Suppressor macrophage treated with lipopolysaccharide for 1 hour (primary cell): ENCODE measurements at places on chromosomes 1 and 21.

GRCh38 chr1:60153961-60154360, 80.4 kb upstream of the C1orf87 start:
- DNase-seq = no peak

- no peak for DNase-seq
Measured at GRCh38 chr1:14658642-14659041, 60.2 kb downstream of the KAZN start.

DNA sequence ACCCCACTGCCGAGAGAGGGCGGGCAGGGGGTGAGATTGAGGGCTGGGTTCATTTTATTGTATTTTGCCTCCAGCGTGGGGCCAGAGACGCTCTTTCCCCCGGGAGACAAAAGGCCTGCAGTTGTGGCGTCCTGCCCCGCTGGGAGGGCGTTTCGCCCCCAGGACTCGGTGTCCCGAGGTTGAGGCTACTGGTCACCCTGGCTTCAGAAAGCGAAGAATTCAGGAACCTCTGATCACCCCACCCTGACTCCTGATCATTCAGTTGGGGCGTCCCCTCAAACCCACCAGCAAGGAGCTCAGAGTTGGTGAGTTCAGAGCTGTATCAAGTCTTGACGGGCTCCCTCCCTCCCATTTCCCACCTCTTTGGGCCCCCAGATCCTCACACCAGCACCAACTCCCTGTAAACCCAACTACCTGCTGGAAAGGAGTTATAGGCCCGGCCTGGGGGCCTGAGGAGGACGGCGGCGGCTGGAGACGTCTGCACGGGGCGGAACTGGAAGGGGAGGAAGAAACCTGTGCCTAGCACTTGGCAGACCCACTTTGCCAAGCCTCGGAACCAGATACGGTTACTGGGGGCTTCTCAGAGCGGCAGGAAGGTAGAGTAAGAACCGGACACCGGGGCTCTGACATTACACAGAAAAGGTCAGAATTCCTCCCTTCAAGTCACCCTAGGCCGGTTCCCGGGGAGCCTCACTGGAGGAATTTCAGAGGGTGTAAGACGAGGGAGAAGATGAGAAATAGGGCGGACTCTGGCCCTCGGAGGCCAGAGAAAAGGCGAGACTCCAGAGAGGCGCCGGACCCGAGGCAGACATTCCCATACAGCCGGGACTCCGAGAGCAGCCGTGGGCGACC, 761 bp upstream of the PAX7 start:
- DNase-seq = no peak

- DNase-seq = peak; percentile 87
Measured at GRCh38 chr21:36909901-36910561, 56.4 kb downstream of the HLCS start.

DNA sequence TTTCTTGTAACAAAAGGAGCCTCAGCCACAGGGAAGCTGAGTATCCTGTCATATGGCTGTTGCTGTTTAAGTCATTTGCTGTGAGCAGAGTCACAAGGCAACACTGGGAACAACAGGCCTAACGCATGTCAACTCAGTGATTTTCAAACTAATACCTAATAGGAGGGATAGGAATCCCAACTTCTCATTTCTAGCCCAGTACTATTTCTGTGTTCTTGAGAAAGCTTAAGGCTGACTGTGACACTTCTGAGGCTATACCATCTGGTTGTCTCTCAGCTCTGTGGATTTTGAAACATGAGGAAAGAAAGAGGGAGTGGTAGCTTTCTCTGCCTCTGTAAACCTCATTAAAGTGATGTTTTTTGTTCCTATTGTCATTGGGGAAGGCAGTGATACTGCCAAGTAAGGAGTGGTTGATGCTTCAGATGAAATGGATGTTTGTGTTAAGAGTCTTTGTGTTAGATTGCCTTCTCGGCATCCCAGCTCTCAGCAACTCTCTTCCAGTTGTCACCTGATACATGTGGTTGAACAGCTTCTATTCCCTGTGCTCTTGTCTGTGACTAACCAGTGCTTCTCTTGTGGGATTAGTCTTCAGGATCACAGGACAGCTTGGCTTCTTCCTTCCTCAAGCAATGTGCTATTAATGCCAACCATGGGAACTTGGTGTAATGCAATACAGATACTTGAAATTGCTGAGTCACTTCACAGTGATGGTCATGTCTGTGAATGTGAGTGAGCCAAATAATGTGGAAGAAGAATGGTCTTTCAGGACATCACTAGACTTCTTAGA, 166.8 kb upstream of the IVNS1ABP start:
- DNase-seq = peak; percentile 92

DNA sequence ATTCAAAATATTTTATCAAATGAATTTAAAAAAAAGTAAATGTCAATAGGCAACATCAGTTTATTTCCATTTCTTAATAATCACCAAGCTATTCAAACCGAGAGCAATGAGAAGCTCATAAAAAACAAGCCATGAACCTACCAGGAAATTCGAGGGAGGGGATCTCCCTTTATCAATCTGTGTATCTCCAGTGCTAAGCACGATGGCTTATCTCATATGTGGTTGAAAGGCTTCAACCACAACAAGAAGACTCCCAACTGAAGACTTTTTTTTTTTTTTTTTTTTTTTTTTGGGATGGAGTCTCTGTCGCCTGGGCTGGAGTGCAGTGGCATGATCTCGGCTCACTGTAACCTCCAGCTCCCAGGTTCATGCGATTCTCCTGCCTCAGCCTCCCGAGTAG, 833.3 kb downstream of the USP25 start:
- no peak for DNase-seq

DNA sequence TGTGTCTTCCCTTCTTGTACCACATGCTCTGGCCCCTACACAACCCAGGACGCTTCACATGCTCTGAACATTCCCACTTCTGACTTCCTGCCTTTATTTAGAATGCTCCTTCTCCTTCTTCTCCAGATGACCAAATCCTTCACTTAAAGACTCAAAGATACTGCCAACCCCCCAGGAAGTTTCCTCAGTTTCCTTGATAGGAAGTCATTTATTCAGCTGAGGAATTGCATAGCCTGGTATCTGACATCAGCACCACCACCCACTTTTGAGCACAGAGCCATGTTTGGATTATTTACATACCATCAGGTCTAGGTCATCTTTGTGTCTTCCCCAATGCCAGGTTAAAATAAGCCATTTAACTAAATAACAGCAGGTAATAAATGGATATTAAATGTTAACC, 42.4 kb downstream of the GFI1 start:
- no peak for DNase-seq

- no peak for DNase-seq
Measured at GRCh38 chr1:221487781-221488524, 253.9 kb downstream of the DUSP10 start.

DNA sequence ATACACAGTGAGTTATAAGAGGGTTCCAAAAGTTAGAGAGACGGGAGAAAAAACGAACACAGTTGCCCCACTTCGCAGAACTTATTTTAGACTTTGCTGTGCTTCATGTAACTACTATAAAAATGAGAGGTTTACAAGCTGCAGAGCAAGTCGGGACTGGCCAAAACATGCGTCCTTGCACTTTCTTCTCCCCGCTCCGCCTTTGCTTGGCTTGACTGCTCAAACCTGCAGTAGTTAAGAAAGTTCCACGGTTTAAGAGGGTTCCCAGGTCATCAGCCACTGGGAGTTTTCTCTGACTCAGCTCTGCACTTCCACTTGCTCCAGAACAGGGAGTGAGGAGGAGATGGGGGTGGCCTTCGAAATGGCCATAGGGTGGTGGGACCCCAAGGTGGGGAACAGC, 36.2 kb downstream of the CLIC6 start:
- no peak for DNase-seq

DNA sequence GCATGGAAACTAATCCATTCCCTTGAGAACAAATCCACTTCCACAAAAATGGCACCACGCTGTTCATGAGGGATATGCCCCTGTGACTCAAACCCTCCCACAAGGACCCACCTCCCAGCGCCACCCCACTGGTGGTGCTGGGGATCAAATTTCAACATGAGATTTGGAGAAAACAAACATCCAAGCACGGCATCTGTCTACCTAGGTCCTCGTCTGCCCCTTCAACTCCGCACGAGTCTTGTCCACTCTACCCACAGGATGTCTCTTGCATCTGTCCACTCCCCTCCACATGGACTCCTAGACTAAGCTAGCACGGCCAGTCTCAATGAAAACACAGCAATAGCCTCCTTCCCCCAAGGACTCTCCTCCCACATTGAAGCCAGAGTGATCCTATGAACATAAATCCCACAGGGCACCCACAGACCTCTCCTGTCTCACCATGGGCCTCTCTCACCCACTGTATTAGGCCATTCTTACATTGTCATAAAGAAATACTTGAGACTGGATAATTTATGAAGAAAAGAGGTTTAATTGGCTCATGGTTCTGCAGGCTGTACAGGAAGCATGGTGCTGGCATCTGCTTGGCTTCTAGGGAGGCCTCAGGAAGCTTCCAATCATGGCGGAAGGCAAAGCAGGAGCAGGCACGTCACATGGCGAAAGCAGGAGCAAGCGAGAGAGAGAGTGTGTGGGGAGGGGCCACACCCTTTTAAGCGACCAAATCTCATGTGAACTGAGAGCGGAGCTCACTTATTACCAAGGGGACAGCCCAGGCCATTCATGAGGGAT, 101.4 kb downstream of the TOMM20 start:
- no peak for DNase-seq

- no peak for DNase-seq
Measured at GRCh38 chr1:4044967-4045366, 144.9 kb upstream of the C1orf174 start.

DNA sequence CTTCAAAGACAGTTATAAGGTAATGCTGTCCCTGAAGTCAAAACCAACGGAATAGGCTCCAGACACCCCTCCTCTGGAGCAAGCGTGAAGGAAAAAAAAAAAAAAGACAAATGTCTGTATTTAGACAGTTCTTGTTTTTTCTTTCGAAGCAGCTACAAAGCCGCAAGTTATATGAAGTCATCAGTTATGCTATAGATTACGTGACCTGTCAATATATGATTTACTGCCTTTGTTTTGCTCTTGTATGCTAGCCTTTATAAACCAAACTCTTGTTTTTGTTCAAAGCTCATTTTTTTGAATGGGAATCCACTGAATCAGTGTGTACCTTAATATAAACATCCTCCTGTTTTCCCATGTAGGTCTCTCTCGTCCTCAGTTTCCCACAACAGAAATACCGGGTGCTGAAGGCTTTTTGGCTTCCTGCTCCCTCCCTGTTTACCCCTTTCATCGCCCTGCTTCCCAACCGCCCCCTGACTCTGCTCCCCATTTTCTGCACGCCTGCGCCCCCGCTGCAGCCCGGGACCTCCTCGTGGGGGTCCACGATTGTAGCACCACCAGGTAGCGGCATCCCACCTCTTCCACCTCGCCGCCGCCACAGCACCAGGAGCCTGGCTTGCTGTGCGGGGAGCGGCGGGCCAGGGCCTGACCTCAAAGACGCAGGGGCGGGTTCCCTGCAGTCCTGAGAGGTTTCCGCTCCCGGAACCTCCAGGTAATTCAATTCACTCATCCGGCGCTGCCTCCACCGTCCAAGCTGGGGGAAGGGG, 5.2 kb upstream of the ZNF678 start:
- no peak for DNase-seq

DNA sequence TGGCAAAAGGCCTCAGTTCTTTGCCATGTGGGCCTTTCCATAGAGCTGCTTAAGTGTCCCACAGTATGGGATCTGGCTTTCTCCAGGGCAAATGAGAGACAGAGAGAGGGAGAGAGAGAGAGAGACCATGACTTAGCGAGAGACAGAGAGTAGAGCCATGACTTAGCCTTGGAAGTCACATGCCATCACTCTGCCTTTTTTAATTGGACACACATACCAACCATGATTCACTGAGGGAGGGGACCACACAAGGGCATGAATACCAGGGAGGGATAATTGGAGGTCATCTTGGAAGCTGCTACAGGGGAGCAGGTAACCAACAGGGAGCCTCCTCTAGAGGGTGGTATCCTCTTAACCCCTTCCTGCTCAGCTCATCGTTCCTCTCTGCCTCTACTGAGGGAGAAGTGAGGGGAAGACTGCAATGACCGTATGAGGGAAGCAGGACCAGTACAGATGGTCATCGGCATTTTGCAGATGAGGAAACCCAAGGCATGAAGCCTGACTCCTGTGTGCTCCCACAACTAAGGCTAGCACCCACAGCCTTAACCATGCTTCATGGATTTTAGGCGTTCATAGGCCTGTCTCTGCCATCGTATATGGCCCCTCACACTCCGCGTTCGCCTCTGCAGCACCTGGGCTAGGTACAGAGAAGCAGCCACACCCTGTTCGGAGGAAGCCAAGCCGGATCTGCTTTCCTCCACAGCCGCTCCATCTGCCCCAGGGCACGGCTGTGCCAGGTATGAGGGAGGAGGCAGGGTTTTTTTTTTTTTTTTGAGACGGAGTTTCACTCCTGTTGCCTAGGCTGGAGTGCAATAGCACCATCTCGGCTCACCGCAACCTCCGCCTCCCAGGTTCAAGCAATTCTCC, 38.6 kb downstream of the MEF2D start:
- DNase-seq = no peak

DNA sequence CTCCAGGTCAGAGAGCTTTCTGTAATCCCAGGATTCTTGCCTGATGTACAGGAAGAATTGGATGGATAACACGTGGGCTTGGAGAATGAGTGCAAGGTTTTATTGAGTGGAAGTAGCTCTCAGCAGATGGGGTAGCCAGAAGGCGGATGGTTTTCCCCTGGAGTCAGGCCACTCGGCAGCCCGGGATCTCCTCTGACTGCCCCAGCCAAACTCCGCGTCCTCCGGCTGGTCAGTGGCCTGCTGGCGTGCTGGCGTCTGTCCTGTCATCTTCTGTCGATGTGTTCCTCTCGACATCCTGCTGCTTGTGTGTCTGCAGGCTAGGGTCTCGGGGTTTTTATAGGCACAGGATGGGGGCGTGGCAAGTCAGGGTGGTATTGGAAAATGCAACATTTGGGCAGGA, 27.4 kb upstream of the GJA9 start:
- no peak for DNase-seq

GRCh38 chr1:36829066-36829465, 205.2 kb downstream of the GRIK3 start:
- DNase-seq = no peak

DNA sequence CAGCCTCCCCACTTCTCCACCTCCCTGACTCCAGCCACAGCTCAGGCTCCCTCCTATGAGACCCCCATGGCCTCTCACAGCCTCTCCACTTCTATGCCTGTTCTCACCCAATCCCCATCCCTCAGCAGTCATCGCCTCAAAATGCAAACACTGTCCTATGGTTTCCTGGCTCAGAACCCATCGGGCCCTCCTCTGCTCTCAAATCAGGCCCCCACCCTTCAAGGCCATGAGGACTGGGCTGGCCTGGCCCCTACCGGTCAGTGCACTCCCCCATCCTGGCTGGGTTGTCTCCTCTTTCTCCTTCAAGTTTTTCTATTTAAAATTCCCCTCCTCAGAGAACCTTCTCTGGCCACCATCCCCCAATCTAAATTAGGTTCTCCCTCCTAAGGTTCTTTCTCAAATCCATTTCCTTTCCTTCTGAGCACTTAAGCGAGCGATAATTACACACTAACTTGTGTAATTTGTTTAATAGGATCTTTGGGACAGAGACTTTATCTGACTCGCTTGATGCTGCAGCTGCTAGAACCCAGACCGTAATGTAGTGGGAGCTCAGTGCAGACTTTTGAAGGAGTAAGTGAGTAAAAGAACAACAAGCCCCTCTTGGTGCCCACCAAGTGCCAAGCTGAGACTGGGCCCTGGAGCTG, 347.2 kb downstream of the MATN1 start:
- no peak for DNase-seq
